ENCODE measurements at places on chromosomes 5 and 9.

GRCh38 chr9:33778700-33779351, 16.5 kb upstream of the PRSS3 start:
- DNase-seq, result peak; percentile 68

GRCh38 chr9:77156646-77157371, 20.5 kb upstream of the VPS13A start:
- no peak for DNase-seq

- DNase-seq, result peak; percentile 22
Measured at GRCh38 chr5:104347119-104347708, 784.6 kb upstream of the NUDT12 start.

DNA sequence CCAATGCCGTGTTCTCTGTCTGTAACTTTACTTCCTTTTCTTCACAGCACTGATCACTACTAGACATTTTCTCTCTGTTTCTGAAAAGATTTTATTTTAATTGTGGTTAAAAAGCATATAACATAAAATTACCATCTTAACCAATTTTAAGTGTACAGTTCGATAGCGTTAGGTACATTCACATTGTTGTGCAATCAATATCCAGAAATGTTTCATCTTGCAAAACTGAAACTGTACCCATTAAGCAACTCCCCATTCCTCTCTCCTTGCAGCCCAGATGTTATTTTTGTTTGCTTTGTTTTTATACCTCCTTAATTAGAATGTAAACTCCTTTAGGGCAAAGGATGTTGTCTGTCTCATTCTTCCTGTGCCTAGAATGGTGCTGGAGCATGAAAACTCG, 47.5 kb downstream of the COL27A1 start:
- no peak for DNase-seq

- DNase-seq, result no peak
Measured at GRCh38 chr5:86008293-86008692, 609.4 kb upstream of the COX7C start.

DNA sequence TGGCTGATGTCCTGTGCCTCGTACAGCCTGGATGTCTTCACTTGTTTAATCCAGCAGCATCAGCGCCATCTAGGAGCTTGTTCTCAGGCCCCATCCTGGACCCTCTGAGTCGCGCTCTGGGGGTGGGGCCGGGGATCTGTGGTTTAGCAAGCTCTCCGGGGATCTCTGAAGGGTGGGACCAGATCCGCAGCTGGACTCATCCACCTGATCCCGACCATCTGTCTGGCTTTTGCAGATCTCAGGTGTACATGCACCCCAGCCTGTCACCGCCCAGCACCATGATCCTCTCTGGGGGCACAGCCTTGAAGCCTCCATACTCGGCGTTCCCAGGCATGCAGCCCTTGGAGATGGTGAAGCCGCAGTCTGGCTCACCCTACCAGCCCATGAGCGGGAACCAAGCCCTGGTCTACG, 15.1 kb upstream of the POMT1 start:
- no peak for DNase-seq

DNA sequence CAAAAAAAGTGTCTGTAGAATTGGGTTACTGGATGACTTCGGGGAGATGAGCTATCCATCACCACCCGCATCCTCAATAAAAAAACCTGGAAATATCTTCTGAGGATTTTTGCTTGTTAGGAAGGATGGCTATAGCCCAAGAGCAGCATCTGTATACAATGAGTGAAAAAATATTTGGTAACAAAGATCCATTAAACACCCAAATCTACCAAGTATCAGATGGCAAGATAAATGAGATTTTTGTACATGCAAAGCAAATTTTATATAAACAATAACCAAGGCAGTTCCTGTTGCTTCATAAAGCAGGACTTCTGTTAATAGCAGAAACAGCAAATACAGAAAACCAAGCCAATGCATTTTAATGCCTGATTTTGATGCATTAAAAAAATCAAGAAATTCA, 166.6 kb downstream of the SLC28A3 start:
- DNase-seq, result no peak

DNA sequence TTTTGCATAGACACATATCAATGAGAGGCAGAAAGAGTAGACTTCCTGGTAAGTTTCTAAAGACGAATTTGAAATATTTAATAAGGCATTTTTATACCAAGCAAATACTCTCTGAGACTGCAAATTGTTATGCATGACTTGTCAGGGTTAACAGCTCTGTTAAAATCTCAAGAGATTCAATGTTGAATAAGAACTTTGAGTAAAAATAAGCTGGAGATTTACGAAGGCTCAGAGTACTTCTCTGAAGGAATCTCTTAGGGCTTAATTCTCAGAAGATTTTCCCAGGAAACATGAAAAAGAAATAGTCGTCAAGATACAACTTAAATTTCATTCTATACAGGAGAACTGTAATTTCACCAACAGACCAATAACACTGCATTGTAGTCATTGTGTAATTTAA, 259.4 kb downstream of the CDH18 start:
- no peak for DNase-seq

DNA sequence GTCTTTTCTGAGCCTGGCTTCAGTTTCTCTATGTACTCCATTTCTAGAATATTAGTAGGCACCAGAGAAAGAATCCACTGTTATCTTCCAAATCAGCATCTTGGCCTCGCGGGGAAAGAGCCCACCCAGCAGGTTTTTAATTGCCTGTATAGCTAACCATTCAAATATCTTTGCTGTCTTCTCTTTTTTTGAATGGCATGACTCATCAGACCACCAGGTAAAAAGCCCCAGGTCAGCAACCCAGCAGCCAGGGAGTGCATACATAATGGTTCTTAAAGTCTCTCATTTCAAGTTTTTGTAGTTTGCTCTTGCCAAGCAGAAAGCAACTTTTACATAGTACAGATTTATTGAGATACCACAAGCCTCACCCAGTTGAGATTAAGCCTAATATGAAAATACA, 50.7 kb downstream of the TMEM167A start:
- DNase-seq, result peak; percentile 74

GRCh38 chr9:87675906-87676515, 49.9 kb upstream of the CTSL start:
- DNase-seq, result no peak

GRCh38 chr5:151550146-151550545, 41.0 kb downstream of the FAT2 start:
- no peak for DNase-seq

- no peak for DNase-seq
Measured at GRCh38 chr9:134975253-134975652, 57.5 kb upstream of the FCN1 start.

- DNase-seq, result no peak
Measured at GRCh38 chr5:146425023-146425422, 22.1 kb upstream of the TCERG1 start.

- no peak for DNase-seq
Measured at GRCh38 chr5:109451146-109451545, 41.4 kb upstream of the PJA2 start.

DNA sequence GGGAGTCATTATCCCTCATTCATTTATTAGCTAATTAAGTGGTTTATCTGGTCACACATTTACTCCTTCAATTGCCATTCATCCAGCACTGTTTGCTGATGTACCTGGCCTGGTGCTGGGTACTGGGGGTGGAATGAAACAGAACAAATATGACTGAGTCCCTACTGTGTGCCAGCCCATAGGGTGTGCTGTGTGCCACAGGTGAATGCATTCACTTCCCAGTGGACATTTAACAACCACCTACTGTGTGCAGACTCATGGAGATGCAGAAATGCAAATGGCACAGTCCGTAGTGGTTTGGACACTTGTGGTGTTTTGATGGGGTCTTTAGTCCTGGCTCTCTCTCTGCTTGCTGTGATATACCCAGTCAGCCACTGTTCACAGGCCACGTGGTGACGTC, 10.5 kb downstream of the NEK6 start:
- no peak for DNase-seq

DNA sequence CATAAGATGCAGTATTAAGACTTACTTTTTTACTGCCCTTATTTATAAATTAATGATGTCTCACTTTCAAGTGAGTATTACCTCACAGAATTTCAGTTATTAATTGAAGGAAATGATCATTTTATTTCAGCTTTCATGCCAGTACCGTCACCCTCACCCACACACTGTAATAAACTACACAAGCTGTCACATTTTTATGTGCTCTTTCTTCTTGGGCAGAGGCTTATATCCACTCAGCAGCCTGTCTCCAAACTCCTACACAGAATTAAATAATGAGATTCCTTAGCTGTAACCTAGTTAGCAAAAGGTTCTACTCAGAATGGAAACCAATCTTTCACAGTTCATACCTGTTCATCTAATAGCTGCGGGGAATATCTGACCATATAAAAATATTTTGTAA, 1915.8 kb upstream of the CDH6 start:
- no peak for DNase-seq

DNA sequence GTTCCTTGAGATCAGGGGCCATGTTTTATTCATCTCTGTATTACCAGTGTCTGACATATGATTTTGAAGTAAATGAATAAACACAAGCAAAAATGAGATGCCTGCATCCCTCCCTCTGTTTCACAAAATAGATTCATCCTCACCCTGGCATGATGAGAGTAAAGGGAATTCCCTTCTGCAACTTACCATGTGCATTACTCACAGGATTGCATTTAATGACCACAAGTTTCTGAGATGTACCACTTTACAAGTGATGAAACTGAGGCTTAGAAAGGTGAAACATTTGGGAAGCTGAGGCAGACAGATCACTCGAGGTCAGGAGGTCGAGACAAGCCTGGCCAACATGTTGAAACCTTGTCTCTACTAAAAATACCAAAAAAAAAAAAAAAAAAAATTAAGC, 74.2 kb upstream of the TNFSF8 start:
- DNase-seq, result no peak

GRCh38 chr9:91750343-91750742, 199.7 kb downstream of the ROR2 start:
- DNase-seq, result no peak

DNA sequence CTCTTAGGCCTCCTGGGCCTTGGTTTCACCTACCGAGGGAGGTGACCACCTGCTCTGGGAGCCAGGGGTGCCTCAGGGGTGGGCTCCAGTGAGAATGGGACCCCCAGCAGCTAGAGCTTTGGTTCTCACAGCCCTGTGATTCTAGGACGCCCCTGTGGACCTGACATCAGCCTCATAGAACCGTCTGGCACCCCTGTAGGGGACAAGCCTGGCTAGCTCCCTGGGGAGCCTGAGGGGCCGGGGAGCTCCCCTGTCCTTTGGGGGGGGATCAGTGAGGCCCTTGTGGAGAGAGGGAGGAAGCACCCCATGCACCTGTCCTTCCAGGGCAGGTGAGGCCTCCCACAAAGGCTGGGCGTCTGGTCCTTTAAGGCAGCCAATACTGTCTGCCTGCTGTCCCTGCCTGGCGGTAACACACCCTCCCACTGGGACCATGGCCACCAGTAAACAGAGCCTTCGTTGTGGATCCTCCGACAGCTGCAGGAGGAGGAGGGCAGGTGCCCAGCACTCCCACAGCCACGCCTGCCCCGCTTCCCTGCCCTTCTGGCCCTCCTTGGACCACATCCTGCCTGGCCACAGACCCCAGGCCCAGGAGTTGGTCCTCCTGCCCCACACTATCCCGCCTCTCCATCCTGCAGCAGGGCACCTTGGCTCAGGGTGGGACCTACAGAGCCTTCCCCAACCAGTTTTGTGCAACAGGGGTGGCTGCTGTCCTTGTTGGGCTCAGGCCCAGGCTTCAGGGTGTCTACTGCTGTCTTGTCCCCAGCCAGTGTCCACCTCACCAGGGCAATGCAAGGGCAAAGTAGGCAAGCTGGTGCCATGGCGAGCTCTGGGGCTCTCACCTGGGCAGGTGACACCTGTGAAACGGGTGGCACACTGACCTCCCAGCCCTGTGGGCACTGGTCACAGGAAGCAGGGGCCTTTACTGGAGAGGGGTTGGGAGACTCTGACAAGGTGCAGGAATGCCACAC, 3.0 kb upstream of the TUBB4B start:
- peak; percentile 77 for DNase-seq

- no peak for DNase-seq
Measured at GRCh38 chr5:173703466-173703865, 87.0 kb upstream of the BOD1 start.

All from RPMI8226 (cell line).